ENCODE measurements at places on chromosomes 3 and 15. TPM values are rescaled to one million over a fixed set of nuclear protein-coding genes. Genes with fewer than 3 reads are reported as not detected.

GRCh38 chr3:18086078-18086477 lies 339.1 kb downstream of the SATB1 start:
- DNase-seq: no peak

- no peak for DNase-seq
Observed at GRCh38 chr15:41575282-41575681, 16.3 kb downstream of the TYRO3 start.

- no peak for DNase-seq
Observed at GRCh38 chr15:22978691-22979237, 1.4 kb downstream of the CYFIP1 start.

DNA sequence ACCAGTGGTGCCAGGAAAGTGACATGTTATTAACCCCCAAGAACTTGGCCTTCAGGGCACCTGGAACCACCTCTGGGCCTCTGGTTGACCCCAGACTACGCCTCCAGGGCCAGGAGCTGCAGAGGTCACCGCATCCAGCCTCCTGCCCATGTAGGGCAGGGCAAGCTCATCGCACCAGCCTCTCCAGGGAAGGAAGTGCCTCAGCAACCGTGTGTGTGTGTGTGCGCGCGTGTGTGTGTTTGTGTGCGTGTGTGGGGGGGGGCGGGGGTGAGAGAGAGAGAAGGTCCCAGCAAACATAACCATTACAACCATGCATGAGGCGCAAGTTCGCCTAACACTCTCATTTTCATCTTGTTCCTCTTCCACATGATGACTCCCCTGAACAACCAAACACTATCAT lies 31.8 kb downstream of the RAB6B start:
- DNase-seq: no peak

DNA sequence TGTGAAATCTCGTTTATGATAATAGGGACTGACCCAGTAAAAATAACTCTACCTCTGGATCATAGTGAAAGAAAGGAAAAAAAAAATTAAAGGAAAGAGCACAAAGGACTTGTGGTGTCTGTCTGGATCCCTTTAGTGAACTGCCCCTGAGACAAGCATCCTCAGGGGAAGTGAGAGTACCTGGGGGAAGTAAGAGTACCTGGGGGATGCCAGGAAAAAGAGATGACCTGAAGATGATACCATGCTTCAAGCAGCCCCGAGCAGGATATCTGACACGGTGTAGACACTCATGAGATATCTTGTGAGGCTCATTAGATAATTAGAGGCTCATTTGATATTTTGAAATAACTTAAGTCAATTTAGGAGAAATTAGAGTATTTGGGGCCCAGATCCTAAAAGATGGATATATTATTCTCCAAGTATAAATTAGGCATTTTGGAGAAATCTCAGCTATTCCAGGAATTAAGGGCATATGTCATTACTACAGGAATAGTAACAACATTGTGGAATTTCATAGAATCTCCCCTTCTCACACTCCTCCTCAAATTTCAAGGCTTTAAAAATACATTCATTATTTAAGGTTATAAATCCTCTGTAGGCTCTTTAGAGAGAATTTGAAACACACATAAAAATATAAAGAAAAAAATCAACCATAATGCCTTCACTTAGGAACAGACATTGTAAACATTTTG lies 36.3 kb upstream of the PSMD6 start:
- no peak for DNase-seq

DNA sequence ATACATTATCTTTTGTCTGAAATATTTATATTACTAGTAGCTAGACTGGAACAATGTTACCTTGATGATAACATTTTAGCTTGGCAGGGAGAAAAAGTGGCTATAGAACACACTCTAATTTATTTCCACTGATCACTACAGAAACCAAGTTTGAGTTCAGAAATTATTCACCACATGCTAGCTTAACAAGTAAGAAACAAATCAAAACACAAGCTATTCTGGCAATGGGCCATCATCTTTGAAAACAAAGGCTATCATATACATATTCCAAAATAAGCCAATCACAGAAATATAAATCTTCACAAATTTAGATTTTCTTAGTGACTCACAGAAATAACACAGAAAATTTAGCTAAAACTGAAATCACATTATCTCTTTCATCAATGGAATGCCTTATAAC lies 17.1 kb downstream of the AQR start:
- DNase-seq: no peak

DNA sequence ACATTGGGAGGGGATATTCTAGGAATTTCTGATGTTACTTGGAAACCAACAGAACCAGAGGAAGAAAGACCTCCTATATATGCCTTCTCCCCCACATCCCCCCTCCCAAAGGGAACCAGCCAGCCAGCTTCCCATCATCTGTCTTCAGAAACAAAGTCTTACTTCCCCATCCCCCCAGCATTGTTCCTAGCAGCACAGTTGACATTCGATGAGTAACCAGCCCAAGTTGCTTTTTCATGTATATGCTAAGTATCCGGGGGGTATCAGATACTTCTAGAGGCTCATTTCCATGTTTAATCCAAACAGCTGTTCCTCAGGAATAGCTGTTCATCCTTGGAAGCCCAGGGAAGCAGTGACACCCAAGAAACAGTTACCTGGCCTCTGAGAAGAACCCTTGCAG lies 16.0 kb downstream of the RMDN3 start:
- DNase-seq: no peak

DNA sequence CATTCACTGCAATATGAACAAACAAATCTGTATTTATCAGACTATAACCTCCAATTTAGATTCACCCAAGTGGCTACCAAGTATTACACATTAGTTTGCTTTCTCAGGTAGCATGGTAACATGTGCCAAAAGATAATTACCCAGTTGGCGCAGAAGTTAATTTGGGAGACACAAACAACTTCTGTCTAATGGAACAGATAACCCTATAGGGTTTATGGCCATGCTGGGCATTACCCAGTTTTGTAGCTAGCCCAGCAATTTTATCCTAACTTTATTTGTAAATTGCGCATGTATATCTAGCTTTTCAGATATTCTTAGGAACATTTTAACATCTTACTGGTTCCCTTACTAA lies 780 bp downstream of the RPL22L1 start:
- no peak for DNase-seq

DNA sequence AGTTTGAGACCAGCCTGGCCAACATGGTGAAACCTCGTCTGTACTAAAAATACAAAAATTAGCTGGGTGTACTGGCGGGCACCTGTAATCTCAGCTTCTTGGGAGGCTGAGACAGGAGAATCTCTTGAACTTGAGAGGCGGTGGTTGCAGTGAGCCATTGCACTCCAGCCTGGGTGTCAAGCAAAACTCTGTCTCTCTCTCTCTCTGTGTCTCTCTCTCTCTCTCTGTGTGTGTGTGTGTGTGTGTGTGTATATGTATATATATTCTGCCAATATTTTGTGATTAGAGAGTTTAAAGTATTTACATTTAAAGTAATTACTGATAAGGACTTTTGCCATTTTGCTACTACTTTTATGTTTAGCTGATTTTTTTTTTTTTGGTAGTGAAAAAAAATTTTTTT lies 15.7 kb downstream of the RBM6 start:
- no peak for DNase-seq

GRCh38 chr3:127632035-127632820 lies 3.2 kb downstream of the PODXL2 start:
- no peak for DNase-seq

- peak; percentile 67 for DNase-seq
Observed at GRCh38 chr3:51539291-51539941, 897 bp downstream of the RAD54L2 start.

GRCh38 chr3:148455098-148455497 lies 242.6 kb upstream of the AGTR1 start:
- no peak for DNase-seq

DNA sequence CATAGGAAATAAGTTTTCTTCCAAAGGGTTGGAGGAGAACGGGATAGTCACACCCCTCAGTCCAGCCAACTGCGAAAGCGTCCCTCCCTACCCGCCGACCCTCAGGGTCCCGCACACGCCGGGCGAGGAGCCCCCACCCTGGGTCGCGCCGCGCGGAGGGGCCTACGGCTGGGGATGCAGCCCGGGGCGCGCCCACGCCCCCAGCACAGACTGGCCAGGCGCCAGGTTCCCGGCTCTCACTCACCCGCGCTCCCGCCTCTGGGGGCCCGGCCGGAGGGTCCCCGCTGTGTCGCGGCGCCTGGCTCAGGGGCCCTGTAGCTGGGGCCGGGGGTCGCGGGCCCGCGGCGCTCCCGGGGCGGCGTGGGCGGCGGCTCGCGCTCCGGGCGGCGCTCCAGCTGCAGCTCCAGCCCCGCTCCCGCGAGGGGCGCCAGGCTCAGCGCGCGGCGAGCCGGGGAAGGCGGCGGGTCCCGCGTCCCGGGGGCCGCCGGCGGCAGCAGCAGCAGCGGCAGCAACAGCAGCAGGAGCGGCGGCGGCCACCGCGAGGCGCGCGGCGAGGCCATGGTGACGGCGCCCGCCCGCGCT lies 375 bp downstream of the HEG1 start:
- no peak for DNase-seq

DNA sequence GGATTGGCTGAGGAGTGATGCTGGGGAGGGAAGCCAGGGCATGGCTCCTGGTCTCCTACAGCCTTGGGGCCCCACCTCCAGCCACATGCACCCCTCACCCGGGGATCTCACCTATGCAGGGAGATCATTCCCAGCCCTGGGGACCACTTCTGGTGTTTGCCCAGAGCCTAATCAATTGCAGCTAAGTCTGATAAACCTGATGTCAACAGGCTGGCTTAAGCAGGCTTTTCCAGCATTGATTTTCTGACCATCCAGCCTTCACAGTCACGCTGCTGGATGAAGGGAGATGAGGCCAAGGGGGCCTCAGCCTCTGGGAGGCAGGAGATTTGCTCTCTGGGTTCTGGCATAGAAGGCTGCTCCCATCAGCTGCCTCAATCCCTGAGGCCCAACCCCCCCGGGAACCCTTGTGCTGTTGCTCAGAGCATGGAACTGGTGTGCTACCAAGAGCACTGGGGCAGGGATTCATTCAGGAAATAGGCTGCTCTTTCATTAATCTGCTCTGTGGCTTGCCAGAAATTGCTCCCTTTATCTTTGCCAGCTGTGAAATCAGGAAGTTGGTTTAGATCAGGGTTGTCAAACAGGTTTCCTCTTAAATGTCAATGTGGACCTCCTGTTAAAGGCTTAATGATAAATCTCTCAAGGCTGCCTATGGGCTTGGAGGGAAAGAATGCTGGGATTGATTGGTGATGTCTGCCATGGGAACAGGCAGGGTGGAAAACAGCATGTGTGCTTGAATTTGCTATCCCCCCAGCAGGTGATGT lies 19.0 kb downstream of the FAM3D start:
- DNase-seq: peak; percentile 21

The ELL3 gene
- 1.2 TPM for total RNA-seq

The ATP8B4 gene
- total RNA-seq: 0.36 TPM

The PLIN1 gene
- total RNA-seq: 0.20 TPM

The HGD gene
- total RNA-seq: not detected

The ITGB5 gene
- total RNA-seq: 287 TPM

The CYP19A1 gene
- total RNA-seq: 0.59 TPM

The SLC25A38 gene
- 26.1 TPM for total RNA-seq

Data from RPMI7951 (cell line).